ENCODE measurements at places on chromosomes 16 and 17. TPM values are rescaled to one million over a fixed set of nuclear protein-coding genes. Genes with fewer than 3 reads are reported as not detected.
A peak's percentile ranks its signal among the peaks of the same experiment; 100 is the strongest.

The KRT20 gene
- polyA plus RNA-seq = 0.05 TPM

DNA sequence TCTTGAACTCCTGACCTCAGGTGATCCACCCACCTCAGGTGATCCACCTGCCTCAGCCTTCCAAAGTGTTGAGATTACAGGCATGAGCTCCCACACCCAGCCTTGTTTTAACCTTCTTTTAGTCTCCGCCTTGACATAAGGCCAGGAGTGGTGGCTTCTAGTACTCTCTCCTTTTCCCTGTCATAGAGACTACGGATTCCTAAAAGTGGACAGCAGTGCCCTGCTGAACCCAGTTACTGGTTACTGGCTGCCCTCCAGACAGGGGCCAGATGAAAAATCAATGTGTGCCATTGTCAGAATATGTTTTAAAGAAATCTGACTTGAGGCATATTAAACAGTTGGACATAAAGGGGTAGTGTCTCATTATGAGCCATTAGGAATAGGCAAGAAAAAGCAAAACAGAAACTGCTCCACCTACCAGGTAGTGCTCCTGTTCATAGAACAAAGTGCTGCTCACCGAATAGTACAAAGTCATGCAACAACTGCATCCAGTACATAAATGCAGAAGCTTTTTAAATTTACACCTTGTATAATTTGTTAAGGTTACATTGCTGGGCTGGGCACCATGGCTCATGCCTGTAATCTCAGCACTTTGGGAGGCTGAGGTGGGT lies 32.1 kb downstream of the TRIM25 start:
- no peak overlapping the region for H3K27ac ChIP-seq
- H3K36me3 ChIP-seq = no peaks in the 10 kb centered on the region
- DNase-seq = no peak
- no peak overlapping the region for H3K4me3 ChIP-seq

DNA sequence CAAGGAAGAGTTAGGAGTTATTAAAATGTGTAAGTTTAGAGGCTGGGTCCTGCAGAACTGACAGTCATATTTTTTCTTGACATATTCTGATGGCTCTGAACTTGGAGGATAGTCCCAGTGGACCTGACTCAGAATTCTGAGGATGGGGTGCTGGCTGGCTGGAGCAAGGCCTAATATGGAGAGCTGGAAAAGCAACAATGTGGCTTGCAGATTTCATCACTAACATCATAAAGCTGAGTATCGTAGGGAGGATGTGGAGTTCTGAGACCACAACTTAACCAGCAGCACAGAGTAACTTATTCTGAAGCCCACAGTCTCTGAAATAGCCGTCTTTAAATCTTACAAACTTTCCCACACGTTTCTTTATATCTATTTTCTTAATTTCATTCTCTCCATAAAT lies 2.3 kb downstream of the KRTAP1-5 start:
- H3K4me1 ChIP-seq = peaks cover 2% of the 10 kb centered on the region
- no peaks in the 10 kb centered on the region for H3K27me3 ChIP-seq
- no peak overlapping the region for H3K27ac ChIP-seq
- DNase-seq = no peak
- no peaks in the 10 kb centered on the region for H3K36me3 ChIP-seq

The NACA2 gene
- polyA plus RNA-seq = not detected

GRCh38 chr17:4947010-4947410 lies 1.3 kb downstream of the PFN1 start:
- peaks cover 2% of the 10 kb centered on the region for H3K4me1 ChIP-seq
- no peak for DNase-seq
- H3K27me3 ChIP-seq = no peaks in the 10 kb centered on the region
- no peaks in the 10 kb centered on the region for H3K36me3 ChIP-seq
- H3K4me3 ChIP-seq = peak overlapping the region; percentile 100

The SLC38A8 gene
- polyA plus RNA-seq = 0.98 TPM

The TMEM100 gene
- polyA plus RNA-seq = 15.6 TPM

The UMOD gene
- polyA plus RNA-seq = not detected

The C16orf54 gene
- polyA plus RNA-seq = 1.7 TPM

DNA sequence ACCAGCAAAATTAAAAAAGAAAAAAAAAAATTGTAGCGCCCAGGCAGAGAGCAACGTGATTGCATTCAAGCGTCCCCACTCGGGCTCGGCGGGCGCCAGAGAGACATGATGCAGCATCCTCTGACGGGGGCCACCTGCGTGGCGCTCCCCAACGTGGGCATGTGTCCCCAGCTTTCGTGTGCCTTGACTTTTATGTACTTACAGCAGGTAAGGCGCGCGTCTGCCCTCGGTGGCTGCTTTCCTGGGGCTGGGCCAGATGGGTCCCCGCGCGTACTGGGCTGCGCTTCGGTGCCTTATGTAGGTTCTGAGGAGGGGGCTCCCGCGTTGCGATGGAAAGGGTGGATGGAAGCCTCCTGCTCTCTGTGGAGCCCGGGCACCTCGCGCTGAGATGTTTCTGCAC lies 28.4 kb upstream of the RBFOX1 start:
- no peak overlapping the region for H3K27ac ChIP-seq
- H3K4me3 ChIP-seq = no peak overlapping the region
- no peaks in the 10 kb centered on the region for H3K27me3 ChIP-seq
- no peaks in the 10 kb centered on the region for H3K4me1 ChIP-seq
- no peak for DNase-seq

The RUNDC3A gene
- polyA plus RNA-seq = 1.9 TPM

GRCh38 chr17:57559226-57559625 lies 185.9 kb downstream of the CCDC182 start:
- no peak for DNase-seq
- H3K27ac ChIP-seq = no peak overlapping the region
- no peaks in the 10 kb centered on the region for H3K36me3 ChIP-seq
- peaks cover 6% of the 10 kb centered on the region for H3K4me1 ChIP-seq
- H3K4me3 ChIP-seq = no peak overlapping the region
- no peaks in the 10 kb centered on the region for H3K27me3 ChIP-seq

The COG8 gene
- polyA plus RNA-seq = 21.0 TPM

DNA sequence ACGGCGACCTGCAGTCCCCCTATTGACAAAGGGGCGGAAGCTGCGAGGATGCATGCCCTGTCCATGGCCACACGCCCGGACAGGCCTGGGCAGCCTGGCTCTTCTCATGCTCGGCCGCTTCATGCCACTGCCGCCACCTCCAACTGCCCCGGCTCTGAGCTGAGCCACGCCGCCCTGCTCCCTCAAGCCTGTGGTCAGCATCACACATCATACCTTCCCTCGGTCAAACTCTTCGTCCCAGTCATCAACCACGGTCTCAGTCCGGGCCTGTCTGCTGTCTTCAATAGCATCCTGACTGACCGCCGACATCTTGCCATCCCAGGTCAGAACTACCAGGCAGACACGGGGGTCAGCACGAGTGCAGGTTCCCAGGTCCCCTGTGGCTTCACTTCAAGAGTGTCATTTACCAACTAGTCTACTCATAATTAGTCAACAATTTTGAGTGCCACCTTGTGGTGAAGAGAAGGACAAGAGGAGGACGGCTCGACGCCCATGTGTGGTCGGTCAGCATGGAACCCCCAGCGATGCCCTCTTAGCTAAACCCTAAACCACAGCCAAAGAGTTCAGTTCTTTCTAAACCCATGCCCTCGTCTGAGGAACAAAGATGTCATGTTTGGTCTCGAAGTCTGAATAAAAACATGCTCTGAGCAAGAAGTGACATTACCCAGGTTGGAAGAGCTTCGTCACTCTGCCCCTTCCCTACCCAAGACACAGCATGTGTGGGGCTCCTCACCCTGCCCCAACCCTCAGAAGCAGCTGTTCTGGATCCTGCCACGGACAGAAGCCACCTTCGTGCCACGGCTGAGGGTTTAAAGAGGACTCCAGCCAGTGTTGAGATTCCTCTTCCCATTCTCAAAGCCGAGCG lies 16.9 kb upstream of the CYTH1 start:
- no peak for DNase-seq
- no peak overlapping the region for H3K4me3 ChIP-seq
- H3K27me3 ChIP-seq = no peaks in the 10 kb centered on the region
- H3K27ac ChIP-seq = no peak overlapping the region
- no peaks in the 10 kb centered on the region for H3K36me3 ChIP-seq

- H3K4me3 ChIP-seq = no peak overlapping the region
- H3K27ac ChIP-seq = no peak overlapping the region
- no peaks in the 10 kb centered on the region for H3K36me3 ChIP-seq
- H3K4me1 ChIP-seq = no peaks in the 10 kb centered on the region
- no peaks in the 10 kb centered on the region for H3K27me3 ChIP-seq
Observed at GRCh38 chr16:66020642-66021041, 345.8 kb upstream of the CDH5 start.

- DNase-seq = no peak
- no peak overlapping the region for H3K4me3 ChIP-seq
- H3K4me1 ChIP-seq = no peaks in the 10 kb centered on the region
Observed at GRCh38 chr17:31408586-31408985, 17.1 kb downstream of the RAB11FIP4 start.

DNA sequence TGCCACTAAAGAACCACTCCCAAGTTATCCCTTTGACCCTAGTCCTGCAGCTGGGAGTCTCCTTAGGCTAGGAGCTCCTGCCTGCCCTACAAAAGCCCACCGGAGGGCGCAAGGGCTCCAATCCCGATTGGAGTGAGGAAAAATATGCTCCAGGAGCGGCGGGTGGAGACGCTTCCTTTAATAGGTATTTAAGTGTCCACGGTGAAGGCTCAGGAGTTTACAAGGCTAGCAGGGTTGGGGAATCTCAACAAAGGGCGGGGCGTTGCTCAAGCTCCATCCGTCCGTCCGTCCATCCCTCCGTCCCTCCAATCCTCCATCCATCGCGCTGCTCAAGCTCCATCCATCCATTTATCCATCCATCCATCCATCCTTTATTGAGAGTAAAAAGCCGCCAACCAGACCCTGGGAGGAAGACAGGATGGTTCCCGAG lies 556 bp upstream of the SPNS1 start:
- no peaks in the 10 kb centered on the region for H3K36me3 ChIP-seq
- peak overlapping the region; percentile 36 for H3K27ac ChIP-seq
- peaks cover 3% of the 10 kb centered on the region for H3K4me1 ChIP-seq
- H3K27me3 ChIP-seq = no peaks in the 10 kb centered on the region

The C17orf50 gene
- not detected for polyA plus RNA-seq

GRCh38 chr17:43679911-43680310 lies 18.2 kb upstream of the MEOX1 start:
- DNase-seq = no peak
- H3K4me3 ChIP-seq = no peak overlapping the region
- H3K36me3 ChIP-seq = no peaks in the 10 kb centered on the region
- H3K27me3 ChIP-seq = no peaks in the 10 kb centered on the region
- no peaks in the 10 kb centered on the region for H3K4me1 ChIP-seq

GRCh38 chr17:4576729-4577322 lies 7.5 kb upstream of the SMTNL2 start:
- H3K4me3 ChIP-seq = no peak overlapping the region
- H3K27ac ChIP-seq = no peak overlapping the region
- H3K36me3 ChIP-seq = no peaks in the 10 kb centered on the region
- no peak for DNase-seq
- H3K4me1 ChIP-seq = no peaks in the 10 kb centered on the region

- H3K27ac ChIP-seq = no peak overlapping the region
- H3K4me3 ChIP-seq = no peak overlapping the region
- DNase-seq = no peak
Observed at GRCh38 chr17:611202-611601, 103.4 kb downstream of the VPS53 start.

DNA sequence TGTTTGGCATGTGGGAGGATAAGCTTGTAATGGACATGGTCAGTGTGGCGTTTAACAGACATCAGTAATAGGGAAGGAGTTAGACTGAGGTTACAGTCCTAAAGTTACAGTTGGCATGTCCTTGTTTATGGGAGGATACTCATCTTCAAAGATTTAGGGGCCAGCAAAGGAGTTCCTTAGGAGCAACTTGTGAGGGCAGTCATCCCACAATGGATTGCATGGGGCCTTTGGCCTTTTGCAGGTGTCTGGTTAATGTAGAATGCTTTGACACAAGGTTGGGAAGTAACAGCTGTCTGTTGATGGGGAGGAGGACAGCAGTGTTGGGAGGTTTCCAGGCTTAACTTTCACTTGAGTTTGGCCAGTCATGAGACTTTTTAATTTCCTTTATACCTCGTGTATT lies 2.2 kb downstream of the NUBP1 start:
- no peaks in the 10 kb centered on the region for H3K27me3 ChIP-seq
- no peak overlapping the region for H3K4me3 ChIP-seq
- H3K4me1 ChIP-seq = no peaks in the 10 kb centered on the region
- H3K27ac ChIP-seq = no peak overlapping the region

DNA sequence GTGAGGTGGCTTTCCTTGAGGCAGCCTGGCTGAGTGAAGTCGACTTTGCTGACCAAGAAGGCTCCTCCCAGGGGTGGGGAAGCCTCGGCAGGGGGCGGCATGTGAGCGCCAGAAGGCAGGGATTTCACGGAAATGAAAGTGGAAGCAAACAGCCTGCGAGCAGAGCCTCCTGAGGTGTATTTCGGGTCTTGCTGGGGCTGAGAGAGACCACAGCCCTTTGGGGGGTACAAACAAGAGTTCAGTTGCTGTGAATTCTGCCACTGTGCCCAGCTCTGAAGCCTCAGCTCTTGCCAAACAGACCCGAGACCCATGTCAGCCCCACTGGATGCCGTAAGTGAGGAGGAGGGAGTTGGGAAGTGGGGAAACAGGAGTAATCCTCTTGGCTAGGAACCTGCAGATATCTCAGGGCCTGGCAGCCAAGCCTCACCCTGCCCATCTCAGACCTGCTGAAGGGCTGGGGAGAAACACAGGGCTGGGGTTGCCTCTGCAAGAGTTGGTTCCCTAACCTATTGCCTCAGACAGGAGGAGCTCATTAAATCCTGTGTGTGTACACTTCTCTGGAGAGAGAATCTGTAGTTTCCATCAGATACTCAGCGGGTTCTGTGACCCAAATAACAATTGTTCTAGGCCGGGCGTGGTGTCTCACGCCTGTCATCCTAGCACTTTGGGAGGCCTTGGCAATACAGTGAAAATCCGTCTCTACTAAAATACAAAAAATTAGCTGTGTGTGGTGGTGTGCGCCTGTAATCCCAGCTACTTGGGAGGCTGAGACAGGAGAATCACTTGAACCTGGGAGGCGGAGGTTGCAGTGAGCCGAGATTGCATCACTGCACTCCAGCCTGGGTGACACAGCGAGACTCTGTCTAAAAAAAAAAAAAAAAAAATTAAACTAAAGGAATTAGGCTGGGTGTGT lies at the start of gene IFI35:
IFI35 (plus strand) TSS at position 146 of the 913 bp plus-strand sequence; CDS start at position 310, 164 bp downstream.
- H3K27ac ChIP-seq = peak within 1 kb of the TSS; percentile 81
- peaks cover 6% of the 10 kb centered on the region for H3K4me1 ChIP-seq
- H3K4me3 ChIP-seq = peak within 1 kb of the TSS; percentile 56
- peak; percentile 90 for DNase-seq

GRCh38 chr17:6608321-6608720 lies 32.2 kb downstream of the KIAA0753 start:
- no peaks in the 10 kb centered on the region for H3K27me3 ChIP-seq
- DNase-seq = no peak
- no peaks in the 10 kb centered on the region for H3K36me3 ChIP-seq
- no peak overlapping the region for H3K27ac ChIP-seq

Measured in ovary (tissue), 10 donors.